ENCODE measurements at places on chromosomes 2 and 18. TPM values are rescaled to one million over a fixed set of nuclear protein-coding genes. Genes with fewer than 3 reads are reported as not detected.

The CHST10 gene
- polyA plus RNA-seq: 6.7 TPM

GRCh38 chr2:50443288-50443687 is 588.6 kb downstream of the NRXN1 start:
- no peaks in the 10 kb centered on the region for H3K27me3 ChIP-seq
- no peak for DNase-seq
- no peak overlapping the region for H3K27ac ChIP-seq
- H3K36me3 ChIP-seq: no peaks in the 10 kb centered on the region
- no peak overlapping the region for H3K4me3 ChIP-seq
- H3K4me1 ChIP-seq: no peaks in the 10 kb centered on the region

The CLASP1 gene
- polyA plus RNA-seq: 6.0 TPM

DNA sequence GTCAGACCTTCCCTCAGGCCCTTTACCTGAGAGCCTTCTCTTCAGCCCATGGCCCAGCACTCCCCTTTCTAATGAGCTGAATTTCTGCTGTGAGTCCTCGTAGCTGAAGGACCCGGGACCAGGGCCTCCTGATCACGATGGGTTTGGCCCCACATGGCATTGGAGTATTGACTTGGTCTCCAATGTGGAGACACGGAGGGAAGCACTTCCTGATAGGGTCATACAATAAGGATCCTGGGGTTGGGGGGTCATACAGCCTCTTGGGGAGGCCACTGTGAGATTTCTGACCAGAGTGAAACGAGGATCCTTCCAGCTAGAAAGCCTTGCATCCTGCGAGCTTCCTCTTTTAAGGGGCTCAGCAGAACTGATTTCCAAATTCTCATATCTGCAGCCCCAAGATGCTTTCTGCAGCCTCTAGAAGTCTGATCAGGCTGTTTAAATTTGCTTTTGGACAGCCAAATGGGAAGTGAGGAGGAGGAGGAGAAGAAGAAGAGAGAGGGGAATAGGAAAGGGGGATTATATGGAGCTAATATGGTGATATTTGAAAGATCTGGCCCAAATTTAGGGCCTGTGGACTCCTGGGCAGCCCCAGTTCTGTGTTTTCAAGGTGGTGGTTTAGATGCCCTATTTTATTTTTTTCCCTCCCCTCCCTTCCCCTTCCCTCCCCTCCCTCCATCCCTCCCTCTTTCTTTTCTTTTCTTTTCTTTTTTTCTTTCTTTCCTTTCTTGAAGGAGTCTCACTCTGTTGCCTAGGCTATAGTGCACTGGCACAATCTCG is 38.9 kb downstream of the RHOB start:
- peaks cover 20% of the 10 kb centered on the region for H3K27me3 ChIP-seq
- H3K36me3 ChIP-seq: no peaks in the 10 kb centered on the region
- H3K4me3 ChIP-seq: no peak overlapping the region
- no peak for DNase-seq
- no peaks in the 10 kb centered on the region for H3K4me1 ChIP-seq

The ANKRD29 gene
- 2.0 TPM for polyA plus RNA-seq

GRCh38 chr2:151020411-151020810 is 241.3 kb downstream of the RBM43 start:
- no peak overlapping the region for H3K4me3 ChIP-seq
- no peak overlapping the region for H3K27ac ChIP-seq
- no peaks in the 10 kb centered on the region for H3K27me3 ChIP-seq

- no peak overlapping the region for H3K4me3 ChIP-seq
- H3K27ac ChIP-seq: peak overlapping the region; percentile 4
- H3K4me1 ChIP-seq: peaks cover 3% of the 10 kb centered on the region
These were observed 54.9 kb upstream of the MAP2 start for GRCh38 chr2:209368914-209369313.

GRCh38 chr2:162113088-162113775 is 38.8 kb downstream of the GCG start:
- no peak overlapping the region for H3K27ac ChIP-seq
- no peak for DNase-seq
- peaks cover 7% of the 10 kb centered on the region for H3K4me1 ChIP-seq
- H3K27me3 ChIP-seq: no peaks in the 10 kb centered on the region
- no peaks in the 10 kb centered on the region for H3K36me3 ChIP-seq

Data from fibroblast of lung (primary cell).